Endothelial cell (in vitro differentiated cells): ENCODE measurements at places on chromosomes 5 and 9.
A peak's percentile ranks its signal among the peaks of the same experiment; 100 is the strongest.

GRCh38 chr9:38079461-38080031, 10.5 kb upstream of the SHB start:
- H3K4me1 ChIP-seq, result peaks cover 21% of the 10 kb centered on the region
- peaks cover 9% of the 10 kb centered on the region for H3K27me3 ChIP-seq
- no peak for DNase-seq
- no peak overlapping the region for H3K27ac ChIP-seq
- H3K4me3 ChIP-seq, result no peak overlapping the region
- no peaks in the 10 kb centered on the region for H3K36me3 ChIP-seq

GRCh38 chr9:75108571-75108970, 20.3 kb downstream of the OSTF1 start:
- H3K27me3 ChIP-seq, result no peaks in the 10 kb centered on the region
- H3K36me3 ChIP-seq, result no peaks in the 10 kb centered on the region
- no peak overlapping the region for H3K4me3 ChIP-seq

DNA sequence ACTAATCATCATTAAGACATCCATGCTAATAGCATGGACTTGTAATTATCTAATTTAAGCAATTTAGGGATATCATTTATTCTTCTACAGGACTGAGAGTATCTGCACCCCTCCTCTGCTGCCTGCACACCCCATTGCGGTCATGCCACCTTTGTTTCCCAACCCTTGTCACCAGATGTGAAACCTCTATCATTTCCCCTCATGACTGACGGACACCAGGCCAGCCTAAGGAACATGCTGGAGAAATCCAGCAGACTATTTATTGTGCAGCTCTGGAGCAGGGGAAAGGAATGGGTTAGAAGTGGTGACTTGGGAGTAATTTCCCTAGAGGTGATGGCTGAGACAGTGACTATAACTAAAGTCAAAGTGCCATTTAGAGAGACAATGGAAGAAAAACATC, 40.7 kb downstream of the UGCG start:
- H3K4me1 ChIP-seq, result peaks cover 4% of the 10 kb centered on the region
- H3K27me3 ChIP-seq, result peaks cover 3% of the 10 kb centered on the region
- H3K27ac ChIP-seq, result no peak overlapping the region
- no peaks in the 10 kb centered on the region for H3K36me3 ChIP-seq
- DNase-seq, result no peak
- no peak overlapping the region for H3K4me3 ChIP-seq

DNA sequence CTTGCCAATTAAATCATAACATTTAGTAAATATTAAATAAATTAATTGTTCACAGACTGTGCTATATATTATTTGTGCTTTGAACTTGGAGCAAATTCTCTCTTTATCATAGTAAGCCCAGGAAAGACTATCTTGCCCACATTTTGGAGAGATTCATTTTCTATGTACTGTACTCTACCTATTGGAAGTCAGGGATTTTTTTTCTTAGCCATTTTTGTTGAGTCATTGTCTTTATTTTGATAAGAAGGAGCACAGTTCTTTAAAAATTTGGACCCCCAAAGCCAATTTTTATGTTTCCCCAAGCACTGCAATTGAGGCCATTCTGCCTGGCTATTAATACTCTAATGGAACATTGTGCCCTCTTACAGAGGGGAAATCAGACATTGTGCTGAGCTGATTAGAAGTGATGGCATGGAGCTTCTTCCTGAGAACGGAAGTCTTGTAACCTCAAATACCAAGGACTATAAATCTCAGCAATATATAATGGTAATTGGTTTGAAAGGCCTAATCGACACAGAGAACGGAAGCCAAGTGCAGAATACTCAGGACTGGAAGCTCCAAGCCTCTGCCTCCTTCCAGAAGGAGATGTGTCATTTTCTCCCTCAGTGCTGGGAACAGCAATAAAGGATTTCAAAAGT, 188.8 kb upstream of the PAPPA start:
- H3K27ac ChIP-seq, result no peak overlapping the region
- H3K36me3 ChIP-seq, result peaks cover 3% of the 10 kb centered on the region
- no peak for DNase-seq
- H3K4me1 ChIP-seq, result no peaks in the 10 kb centered on the region
- no peaks in the 10 kb centered on the region for H3K27me3 ChIP-seq

DNA sequence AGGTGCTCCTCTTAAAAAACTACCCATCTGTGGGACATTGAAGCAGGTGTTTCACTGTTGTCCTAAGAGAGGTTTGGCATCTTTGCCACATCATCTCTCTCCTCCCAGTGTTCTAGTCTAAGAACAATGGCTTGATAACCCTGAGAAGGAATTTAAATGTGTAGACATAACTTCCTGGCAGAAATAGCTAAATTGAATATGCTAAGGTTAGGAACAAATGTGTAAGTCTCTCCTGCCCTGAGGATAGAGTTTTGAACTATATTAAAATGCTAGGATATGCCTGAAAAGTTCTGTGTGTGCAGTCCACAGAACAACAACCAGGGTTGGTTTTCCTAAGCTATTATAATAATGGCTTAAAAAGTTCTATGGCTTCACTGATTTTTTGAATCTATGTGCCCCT, 106.6 kb downstream of the LRRC70 start:
- H3K4me3 ChIP-seq, result no peak overlapping the region
- H3K27me3 ChIP-seq, result no peaks in the 10 kb centered on the region
- H3K27ac ChIP-seq, result no peak overlapping the region
- no peak for DNase-seq

- no peak for DNase-seq
- H3K4me1 ChIP-seq, result peaks cover 15% of the 10 kb centered on the region
- H3K27me3 ChIP-seq, result peaks cover 5% of the 10 kb centered on the region
- peaks cover 21% of the 10 kb centered on the region for H3K36me3 ChIP-seq
Observed at GRCh38 chr5:126881821-126882600, 105.1 kb downstream of the LMNB1 start.

DNA sequence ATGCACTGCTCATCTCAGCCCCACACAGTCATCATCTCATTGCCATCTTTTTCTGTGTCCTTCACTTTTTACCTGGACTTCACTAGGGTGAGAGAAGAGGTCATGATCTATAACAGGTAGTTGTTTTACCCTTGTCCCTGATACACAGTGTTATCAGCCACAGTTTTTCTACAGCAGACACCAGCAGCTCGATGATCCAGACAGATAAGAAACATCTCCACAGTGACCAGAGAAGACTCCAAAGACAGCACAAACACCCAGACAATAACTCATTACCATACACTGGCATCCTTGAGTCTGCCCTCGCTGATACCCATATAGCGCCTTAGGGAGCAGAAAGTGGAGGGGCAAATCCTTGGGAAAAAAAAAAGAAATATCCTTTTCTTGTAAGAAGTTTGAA, 194.1 kb downstream of the DTWD2 start:
- no peak overlapping the region for H3K4me3 ChIP-seq
- H3K27me3 ChIP-seq, result peaks cover 2% of the 10 kb centered on the region
- H3K36me3 ChIP-seq, result no peaks in the 10 kb centered on the region
- no peak for DNase-seq
- H3K4me1 ChIP-seq, result peaks cover 4% of the 10 kb centered on the region

DNA sequence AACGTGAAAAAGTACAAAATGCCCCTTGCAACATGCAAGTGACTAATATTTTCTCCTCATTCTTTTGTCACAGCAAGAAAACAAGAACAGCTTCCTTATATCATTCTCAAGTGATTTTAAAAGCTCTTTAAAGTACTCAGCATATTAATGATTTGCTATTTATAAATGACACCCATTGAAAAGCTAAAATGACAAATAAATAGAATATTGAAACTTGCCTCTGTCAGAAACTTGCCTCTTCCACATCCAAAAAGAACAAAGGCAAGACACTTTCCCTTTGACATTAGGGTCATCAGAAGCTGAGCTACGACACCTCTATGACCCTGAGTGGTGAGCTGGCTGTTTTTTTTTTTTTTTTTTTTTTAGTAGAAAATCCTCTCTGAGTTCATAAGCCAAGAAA, 339.6 kb upstream of the ITGA1 start:
- no peaks in the 10 kb centered on the region for H3K36me3 ChIP-seq
- H3K27me3 ChIP-seq, result no peaks in the 10 kb centered on the region
- H3K4me3 ChIP-seq, result no peak overlapping the region

- H3K4me3 ChIP-seq, result no peak overlapping the region
- H3K27me3 ChIP-seq, result no peaks in the 10 kb centered on the region
- no peaks in the 10 kb centered on the region for H3K4me1 ChIP-seq
- no peak overlapping the region for H3K27ac ChIP-seq
- DNase-seq, result no peak
- H3K36me3 ChIP-seq, result no peaks in the 10 kb centered on the region
Observed at GRCh38 chr5:54469622-54470021, 14.1 kb downstream of the HSPB3 start.

DNA sequence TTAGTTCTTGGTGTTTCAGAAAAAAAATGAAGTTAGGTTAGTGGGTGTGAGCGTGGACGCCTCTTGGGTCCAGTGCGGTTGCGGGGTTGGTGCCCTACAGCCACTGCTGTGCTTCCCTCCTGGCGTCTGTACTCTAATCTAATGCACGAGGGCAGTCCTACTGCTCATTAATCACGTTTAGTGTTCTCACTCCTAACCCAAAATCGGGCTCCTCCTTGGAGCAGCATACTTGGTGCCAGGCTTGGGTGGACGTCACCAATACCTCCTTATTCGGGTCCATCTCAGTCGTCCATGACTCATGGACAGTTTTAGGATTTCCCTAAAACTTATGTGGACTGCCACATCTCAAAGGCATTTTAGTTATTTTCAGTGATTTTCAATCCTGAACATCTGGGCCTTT, 41.6 kb downstream of the TRIO start:
- peaks cover 45% of the 10 kb centered on the region for H3K4me1 ChIP-seq
- DNase-seq, result no peak
- no peak overlapping the region for H3K27ac ChIP-seq
- H3K27me3 ChIP-seq, result peaks cover 5% of the 10 kb centered on the region

DNA sequence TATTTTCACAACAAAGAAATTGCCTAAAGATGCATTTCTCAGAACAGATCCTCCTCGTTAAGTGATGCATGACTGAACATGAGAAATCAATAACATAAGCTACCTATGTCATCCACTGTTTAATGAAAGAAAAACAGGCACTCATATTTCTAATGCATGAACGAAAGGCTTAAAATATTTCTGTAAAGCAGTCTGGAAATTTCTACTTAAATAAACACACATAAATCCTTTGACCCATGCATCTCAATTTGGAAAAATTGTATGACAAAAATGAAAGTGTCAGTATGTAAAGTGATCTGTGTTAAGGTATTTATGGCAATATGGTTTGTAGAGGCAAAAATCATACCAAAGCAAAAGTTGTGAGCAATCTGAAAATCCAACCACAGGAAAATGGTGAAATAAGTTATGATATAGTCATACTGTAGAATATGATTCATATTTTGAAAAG, 399.2 kb upstream of the GRAMD2B start:
- DNase-seq, result no peak
- no peak overlapping the region for H3K4me3 ChIP-seq
- no peaks in the 10 kb centered on the region for H3K4me1 ChIP-seq
- peaks cover 5% of the 10 kb centered on the region for H3K36me3 ChIP-seq
- H3K27me3 ChIP-seq, result peaks cover 1% of the 10 kb centered on the region

- peaks cover 4% of the 10 kb centered on the region for H3K36me3 ChIP-seq
- no peak overlapping the region for H3K27ac ChIP-seq
- no peak for DNase-seq
- peaks cover 6% of the 10 kb centered on the region for H3K4me1 ChIP-seq
- H3K27me3 ChIP-seq, result peaks cover 11% of the 10 kb centered on the region
- H3K4me3 ChIP-seq, result no peak overlapping the region
Observed at GRCh38 chr5:41508696-41509398, 1.6 kb downstream of the PLCXD3 start.

DNA sequence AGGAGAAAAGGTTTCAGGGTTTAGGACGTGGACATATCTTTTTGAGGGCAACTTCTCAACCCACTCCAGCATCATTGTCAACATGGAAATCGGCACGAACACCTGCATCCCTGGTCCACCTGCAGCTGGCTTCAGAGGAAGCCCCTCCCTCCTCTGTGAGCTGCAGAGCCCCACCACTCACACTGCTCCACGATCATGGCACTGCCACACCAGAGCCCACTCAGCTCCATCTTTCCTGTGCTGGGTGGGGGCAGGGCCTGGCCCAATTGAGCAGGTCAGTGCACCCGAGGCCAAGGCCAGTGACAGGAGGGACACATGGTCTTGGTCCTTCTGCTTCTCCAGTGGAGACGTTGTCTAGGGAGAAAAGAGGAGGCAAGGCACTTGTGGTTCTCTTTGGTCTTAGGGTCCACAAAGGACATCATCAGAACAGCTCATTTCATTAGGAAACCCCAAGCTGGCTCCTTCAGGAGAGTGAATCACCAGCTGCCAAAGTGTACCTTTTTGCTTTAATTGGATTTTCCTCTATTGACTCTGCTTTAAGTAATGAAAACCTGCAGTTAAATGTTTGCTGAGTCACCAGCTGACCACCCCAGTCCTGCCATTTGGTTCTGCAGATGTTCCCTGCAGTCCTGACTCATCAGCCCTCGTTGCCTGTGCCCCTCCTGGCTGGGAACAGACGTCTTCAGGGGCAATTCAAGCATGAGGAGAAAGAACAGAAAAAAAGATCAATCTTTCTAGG, 56.2 kb downstream of the UBE2QL1 start:
- no peaks in the 10 kb centered on the region for H3K4me1 ChIP-seq
- H3K27me3 ChIP-seq, result peaks cover 3% of the 10 kb centered on the region
- peaks cover 3% of the 10 kb centered on the region for H3K36me3 ChIP-seq

GRCh38 chr5:139177809-139178588, 20.2 kb downstream of the SIL1 start:
- H3K27me3 ChIP-seq, result peaks cover 9% of the 10 kb centered on the region
- H3K27ac ChIP-seq, result peak overlapping the region; percentile 12
- H3K4me3 ChIP-seq, result peak overlapping the region; percentile 1
- peaks cover 12% of the 10 kb centered on the region for H3K4me1 ChIP-seq
- DNase-seq, result no peak
- H3K36me3 ChIP-seq, result no peaks in the 10 kb centered on the region

DNA sequence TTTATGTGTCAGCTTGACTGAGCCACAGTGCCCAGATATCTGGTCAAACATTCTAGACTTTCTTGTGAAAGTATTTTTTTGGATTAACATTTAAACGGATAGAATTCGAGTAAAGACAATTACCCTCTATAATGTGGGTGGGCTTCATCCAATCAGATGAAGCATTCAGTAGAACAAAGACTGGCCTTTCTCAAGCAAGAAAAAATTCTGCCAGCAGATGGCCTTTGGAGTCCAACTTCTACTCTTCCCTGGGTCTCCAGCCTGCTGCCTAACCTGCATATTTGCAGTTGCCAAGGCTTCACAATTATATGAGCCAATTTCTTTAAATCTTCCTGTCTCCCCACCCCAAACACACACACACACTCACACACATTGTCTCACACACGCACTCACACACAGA, 86.4 kb downstream of the MED10 start:
- H3K27ac ChIP-seq, result no peak overlapping the region
- peaks cover 2% of the 10 kb centered on the region for H3K4me1 ChIP-seq
- DNase-seq, result peak; percentile 38
- no peaks in the 10 kb centered on the region for H3K36me3 ChIP-seq
- no peak overlapping the region for H3K4me3 ChIP-seq

GRCh38 chr5:75616971-75617621, 5.8 kb downstream of the ANKDD1B start:
- H3K4me1 ChIP-seq, result no peaks in the 10 kb centered on the region
- H3K27me3 ChIP-seq, result peaks cover 2% of the 10 kb centered on the region
- DNase-seq, result no peak
